ENCODE measurements at places on chromosomes 4 and X.

DNA sequence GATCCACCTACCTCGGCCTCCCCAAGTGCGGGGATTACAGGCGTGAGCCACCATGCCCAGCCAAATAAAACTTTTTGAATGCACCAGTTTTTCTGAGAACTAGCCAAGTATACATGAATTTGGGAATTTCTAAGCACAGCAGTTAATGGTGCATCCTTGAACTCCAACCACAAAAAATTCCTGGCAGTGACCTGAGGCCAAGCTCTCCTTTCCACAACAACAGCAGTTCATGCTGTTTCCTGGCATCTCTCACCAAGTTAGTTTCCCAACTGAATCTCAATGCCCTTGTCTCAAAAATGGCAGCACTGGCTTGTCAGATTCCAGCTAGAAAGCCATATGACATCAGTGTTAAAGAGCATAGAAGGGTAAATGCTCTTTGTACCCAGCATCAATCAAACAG is 15.9 kb upstream of the XKRX start:
- no peak for DNase-seq

DNA sequence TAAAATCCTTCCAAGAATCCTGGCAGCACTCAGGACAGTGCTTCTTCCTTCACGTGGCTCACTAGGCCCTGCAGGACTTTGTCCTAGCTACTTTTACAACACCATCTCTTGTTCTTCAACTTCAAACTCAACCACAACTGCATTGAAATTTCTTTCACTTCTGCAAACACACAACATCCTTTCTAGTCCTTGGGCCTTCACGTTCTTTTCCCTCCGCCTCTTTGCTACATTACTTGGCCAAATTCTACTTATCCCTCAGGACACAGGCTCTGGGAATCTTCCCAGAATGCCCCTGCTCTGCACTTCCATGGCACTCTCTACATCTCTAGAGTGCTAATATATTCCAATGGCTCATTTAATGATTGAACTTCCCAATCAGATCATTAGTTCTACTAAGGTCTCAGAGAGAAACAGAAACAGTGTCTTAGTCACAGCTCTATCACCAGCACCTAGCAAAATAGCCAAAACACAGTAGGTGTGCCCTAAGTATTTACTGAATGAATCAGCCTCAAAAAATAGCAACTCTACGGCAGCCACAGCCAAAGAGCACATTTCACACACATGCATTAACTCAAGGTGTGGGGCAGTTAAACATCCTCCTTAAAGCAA is 73.3 kb downstream of the MANBA start:
- DNase-seq, result no peak

- DNase-seq, result no peak
Measured at GRCh38 chr4:2651546-2651945, 104.6 kb downstream of the TNIP2 start.

- peak; percentile 77 for DNase-seq
Measured at GRCh38 chrX:39309018-39309635, 507.9 kb downstream of the MID1IP1 start.

GRCh38 chr4:54855191-54855854 is 197.6 kb downstream of the KIT start:
- no peak for DNase-seq

DNA sequence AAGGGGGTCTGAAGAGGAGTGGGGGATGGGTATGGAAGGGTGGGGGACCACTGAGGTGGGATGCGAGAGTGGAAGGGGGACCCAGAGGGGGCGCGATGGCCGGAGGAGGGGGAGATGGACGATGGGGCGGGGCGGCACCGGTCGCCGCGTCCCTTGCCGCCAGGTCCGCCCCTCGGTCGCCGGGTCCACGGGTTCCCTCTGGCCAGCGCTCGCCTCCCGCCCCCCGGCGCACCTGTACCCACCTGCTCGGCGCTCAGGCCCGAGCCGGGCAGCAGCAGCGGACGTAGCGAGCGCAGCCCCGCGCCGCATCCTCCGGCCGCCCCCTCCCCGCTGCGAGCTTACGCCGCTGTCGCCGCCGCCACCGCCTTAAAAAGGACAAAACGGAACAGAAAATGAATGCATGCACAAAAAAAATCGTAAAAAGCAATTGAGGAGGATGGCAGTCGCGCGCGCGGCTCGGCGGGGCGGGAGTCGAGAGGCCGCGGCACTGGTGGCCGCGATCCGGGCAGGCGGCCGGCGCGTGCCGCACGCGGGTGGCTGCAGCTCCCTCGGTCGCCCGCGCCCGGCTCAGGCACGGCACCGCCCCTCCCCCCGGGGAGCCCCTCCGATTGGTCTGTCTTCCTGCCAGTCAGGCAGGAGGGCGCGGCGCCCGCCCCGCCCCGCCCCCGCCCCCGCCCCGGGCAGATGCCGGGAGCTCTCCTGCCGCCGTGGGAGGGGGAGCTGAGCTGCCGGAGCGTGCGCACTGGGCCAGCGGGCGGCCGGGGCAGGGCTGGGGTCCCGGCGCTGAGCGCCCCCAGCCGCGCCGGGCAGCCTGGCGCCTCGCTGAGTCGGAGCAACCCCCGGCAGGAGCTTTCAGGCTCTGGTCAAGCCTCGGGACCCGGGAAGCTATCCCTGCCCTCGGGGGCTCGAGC is at the start of gene JAKMIP1:
TSS of gene JAKMIP1 (minus strand) at position 539 of the 911 bp plus-strand sequence. CDS start 87,699 bp downstream, outside the sequence.
- DNase-seq, result peak; percentile 92

- DNase-seq, result no peak
Measured at GRCh38 chr4:81606801-81607501, 135.2 kb upstream of the RASGEF1B start.

- DNase-seq, result no peak
Measured at GRCh38 chr4:123939621-123940020, 543.0 kb downstream of the SPRY1 start.

- no peak for DNase-seq
Measured at GRCh38 chr4:71304289-71304850, 34.5 kb upstream of the SLC4A4 start.

DNA sequence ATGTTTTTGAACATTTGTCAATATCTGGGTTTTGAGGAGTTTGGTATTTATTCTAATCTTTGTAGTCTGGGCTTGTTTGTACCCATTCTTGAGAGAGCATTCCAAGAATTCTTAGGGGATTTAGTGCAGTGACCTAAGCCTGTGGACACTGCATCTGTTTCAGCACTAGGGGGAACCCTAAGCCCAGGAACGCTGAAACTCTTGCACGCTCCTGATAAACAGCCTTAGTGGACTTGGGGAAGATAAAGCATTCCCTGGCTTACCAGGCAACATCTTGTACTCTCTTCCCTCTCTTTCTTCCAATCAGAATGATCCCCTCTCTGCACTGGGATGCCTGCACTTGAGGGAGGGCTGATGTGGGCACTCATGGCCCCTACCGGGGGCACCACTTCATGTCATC is 654.9 kb upstream of the HTR2C start:
- DNase-seq, result peak; percentile 4

DNA sequence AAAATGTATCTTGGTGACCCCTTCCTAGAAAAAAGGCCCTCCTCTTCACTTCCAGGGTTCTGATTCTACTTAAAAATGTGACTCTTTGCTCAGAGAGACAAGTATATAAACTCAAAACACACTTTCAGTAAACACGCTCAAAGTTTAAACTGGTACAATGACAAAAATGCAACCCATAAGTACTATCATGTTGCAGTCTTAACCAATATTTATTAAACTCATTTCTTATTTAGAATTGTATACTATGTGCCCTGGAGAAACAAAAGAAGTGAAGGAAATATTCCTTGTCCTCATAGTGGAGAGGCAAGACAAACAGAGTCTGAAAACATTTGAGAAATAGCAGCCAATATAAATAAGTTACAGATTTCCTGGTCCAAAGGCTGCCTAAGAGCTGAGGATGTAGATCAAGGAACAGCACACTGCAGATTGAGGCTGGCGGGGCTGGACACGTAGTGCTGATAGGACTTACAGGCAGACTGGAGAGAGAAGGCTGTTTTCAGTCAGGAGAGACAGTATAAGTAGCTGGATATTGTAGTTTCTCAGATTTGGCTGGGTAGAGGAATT is 39.1 kb upstream of the ANXA3 start:
- DNase-seq, result no peak

DNA sequence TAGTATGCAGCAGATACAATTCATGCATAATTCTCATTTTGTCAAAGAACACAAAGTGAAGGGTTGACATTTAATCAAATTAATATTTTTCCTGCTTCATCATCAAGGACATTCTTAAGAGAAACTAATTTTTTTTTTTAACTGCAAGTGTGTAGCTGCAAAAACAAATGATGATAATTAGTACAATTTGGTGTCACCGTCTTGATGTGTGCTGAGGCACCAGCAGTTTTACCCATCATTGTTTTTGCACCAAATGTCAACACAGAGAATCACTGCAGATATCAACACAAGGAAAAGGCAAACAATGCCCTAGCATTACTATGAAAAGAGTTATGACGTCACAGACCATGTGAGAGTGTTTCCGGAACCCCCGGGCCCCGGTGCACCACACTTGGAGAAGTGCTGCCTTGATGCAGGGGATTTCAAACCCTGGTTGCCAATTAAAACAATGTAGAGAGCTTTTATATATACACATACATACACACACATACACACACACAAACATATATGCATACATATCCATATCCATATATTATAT is 55.9 kb downstream of the AGA start:
- DNase-seq, result no peak

- DNase-seq, result no peak
Measured at GRCh38 chr4:134727696-134728095, 526.1 kb upstream of the PABPC4L start.

- peak; percentile 49 for DNase-seq
Measured at GRCh38 chr4:6999172-7000086, 43.7 kb upstream of the TADA2B start.

GRCh38 chrX:132751063-132751690 is 207.3 kb downstream of the HS6ST2 start:
- no peak for DNase-seq

GRCh38 chr4:168028970-168029597 is 63.3 kb upstream of the ANXA10 start:
- DNase-seq, result no peak

- no peak for DNase-seq
Measured at GRCh38 chr4:60745800-60746571, 454.1 kb upstream of the ADGRL3 start.

DNA sequence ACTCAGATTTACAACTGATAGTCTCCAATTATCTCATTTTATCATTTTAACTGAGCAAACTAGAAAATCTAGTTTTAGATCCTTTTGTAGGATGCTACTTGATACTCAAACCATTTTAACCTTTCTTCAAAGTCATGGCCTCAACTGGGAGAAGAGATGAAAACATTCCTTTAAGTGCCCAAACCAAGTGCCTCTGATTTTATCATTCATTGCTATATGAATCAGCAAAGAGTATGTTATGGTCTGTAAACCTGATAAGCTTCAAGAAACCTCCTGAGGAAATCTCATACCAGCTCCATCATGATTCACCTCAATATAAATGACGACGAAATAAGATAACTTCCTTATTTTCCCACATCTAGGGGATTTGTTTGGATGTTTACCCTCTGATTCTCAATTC is 119.9 kb downstream of the FAM13A start:
- DNase-seq, result no peak

DNA sequence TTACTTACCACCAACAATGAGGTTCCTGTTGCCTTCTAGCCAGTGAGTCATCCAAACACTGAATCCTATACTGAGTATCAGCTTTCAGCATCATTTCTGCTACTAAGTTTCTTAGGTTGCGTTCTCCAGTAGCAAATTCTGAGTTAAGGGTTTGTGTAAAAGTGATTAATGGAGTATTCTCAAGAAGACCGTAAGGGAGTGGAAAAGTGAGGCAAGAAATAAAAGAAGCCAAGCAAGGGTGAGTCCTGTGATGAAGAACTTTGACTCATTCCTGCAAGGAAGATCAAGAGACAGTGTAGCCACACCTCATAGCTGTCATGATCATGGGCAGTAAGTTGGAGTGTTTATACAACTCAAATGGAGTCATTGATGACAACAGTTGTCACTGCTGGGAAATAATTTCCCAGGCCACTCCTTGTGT is 446.2 kb downstream of the RAPGEF2 start:
- DNase-seq, result no peak

DNA sequence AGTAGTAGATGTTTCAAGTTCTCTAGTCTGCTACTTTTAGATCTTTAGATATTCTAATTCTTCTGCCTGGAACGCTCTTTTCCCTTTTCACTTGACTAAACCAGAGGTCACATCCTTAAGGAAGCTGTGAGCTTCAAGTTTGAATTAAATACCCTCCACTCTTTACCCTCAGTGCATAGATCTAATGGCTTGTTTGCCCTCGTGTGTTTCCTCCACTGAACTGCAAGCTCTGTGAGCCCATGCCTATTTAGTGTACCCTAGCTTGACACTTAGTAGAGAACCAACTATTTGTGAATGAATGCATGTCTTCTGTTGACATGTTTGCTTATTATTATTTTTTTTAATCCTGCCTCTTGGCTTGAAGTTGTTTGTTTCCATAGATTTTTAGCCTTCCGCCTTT is 138.3 kb downstream of the PDE5A start:
- DNase-seq, result no peak

DNA sequence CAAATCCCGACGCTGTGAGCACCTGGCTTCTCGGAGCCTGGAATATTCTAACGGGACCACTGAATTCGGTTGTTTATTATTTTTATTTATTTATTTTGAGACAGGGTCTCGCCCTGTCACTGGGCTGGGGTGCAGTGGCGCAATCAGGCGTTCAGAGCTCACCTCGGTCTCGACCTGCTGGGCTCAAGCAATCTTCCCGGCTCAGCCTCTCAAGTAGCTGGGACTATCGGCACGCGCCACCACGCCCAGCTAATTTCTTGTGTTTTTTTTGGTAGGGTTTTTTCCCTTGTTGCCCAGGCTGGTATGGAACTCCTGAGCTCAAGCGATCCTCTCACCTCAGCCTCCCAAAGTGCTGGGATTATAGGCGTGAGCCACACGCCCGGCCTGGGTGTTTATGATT is 21.5 kb upstream of the S100P start:
- DNase-seq, result no peak

GRCh38 chr4:42326040-42326439 is 71.2 kb upstream of the SHISA3 start:
- DNase-seq, result no peak

GRCh38 chr4:62814510-62815047 is 1594.7 kb downstream of the TECRL start:
- no peak for DNase-seq

- DNase-seq, result no peak
Measured at GRCh38 chrX:39718981-39719380, 378.8 kb downstream of the BCOR start.

DNA sequence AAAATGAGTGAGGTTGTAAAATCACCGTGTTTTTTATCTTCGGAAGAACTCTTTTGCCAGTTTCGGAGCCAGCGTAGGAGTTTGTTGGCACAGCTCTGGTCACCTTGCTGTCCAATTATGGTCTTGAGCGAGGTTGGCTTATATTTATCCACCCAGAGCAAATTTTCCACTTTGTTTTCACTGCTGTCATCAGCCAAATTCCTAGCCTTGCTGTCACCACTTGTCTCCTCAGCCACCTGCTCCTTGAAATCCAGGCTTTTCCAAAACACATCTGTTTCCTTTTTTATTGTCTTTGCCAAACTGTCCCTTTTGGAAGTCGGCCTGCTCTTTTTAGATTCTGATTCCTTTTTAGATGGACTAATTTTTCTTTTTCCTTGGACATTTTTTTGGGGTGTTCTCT is 57.6 kb downstream of the RFC1 start:
- DNase-seq, result no peak

- no peak for DNase-seq
Measured at GRCh38 chrX:34632384-34632783, 24.7 kb downstream of the TMEM47 start.
